ENCODE measurements at places on chromosomes 3 and 15.

DNA sequence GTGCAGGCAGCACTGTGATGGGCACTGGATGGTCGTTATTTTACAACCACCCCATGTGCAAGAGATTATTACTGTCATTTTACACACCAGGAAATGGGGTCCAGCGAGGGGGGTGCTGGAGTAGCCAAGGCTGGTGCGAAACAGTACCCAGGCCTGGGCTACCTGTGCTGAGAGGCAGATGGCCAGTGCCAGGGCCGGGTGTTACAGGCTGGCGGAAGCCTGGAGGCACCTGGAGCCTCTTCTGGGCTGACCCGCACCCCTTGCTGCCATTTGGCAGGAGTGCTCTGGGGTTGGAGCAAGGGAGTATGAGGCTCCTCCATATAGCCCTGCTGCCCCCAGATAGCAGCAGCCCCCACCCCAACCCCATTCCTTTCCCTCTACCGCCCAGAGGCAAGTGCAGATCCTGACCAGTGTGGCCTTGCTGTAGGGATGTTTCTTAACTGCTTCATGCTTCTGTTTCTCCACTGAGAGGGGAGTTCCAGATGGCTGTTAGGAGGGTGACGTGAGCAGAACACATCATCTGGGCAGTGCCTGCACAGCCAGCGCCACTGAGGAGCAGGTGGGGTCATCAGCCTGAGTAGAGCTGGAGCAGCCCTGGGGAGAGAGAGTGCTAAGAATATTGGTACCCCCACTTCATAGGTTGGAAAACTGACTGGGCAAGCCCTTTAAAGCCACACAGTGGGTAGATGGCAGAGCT lies 15.3 kb downstream of the SNX33 start:
- no peak for DNase-seq

DNA sequence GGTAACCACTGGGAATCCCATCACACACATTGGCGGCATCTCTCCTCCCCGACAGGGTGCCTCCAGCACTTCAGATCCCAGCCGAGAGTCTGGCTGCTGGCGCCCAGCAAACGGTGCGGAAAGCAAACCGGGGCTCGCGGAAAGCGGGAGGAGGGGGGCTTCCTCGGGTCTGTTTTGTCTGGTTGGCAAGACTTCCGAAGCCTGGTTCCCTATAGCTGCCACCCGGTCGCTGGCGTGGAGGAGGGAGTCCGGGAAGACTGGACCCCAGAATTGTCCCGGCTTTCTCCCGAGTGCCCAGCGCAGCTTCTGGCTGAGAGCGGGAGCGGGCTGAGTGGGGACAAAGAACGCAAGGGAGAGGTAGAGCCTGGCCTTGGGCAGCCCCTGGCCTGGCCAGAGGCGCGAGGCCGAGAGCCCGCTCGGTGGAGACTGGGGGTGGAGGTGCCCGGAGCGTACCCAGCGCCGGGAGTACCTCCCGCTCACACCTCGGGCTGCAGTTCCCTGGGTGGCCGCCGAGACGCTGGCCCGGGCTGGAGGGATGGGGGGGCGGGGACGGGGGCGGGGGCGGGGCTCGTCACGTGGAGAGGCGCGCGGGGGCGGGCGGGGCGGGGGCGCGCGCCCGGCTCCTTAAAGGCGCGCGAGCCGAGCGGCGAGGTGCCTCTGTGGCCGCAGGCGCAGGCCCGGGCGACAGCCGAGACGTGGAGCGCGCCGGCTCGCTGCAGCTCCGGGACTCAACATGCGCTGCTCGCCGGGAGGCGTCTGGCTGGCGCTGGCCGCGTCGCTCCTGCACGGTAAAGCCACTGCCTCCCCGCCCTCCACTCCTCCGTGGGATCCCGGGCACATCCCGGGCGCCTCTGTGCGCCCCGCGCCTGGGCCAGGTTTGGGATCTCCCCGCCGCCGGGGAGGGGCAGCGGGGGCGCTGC lies at the start of gene CHRNA7:
TSS of gene CHRNA7 (plus strand) at position 654 of the 920 bp plus-strand sequence. CDS start at position 734, 80 bp downstream.
- DNase-seq = peak; percentile 36

- DNase-seq = peak; percentile 53
Observed at GRCh38 chr3:12946251-12946648, 104.9 kb upstream of the RPL32 start.

- DNase-seq = no peak
Observed at GRCh38 chr15:75639191-75639708, 774 bp downstream of the IMP3 start.

- DNase-seq = peak; percentile 82
Observed at GRCh38 chr3:120554812-120555606, 41.1 kb upstream of the NDUFB4 start.

GRCh38 chr15:57144448-57144847 lies 226.0 kb downstream of the TCF12 start:
- no peak for DNase-seq
